ENCODE measurements at places on chromosomes 6 and 20. TPM values are rescaled to one million over a fixed set of nuclear protein-coding genes. Genes with fewer than 3 reads are reported as not detected.

GRCh38 chr6:24537771-24538385 lies 43.1 kb downstream of the ALDH5A1 start:
- peaks cover 17% of the 10 kb centered on the region for H3K4me1 ChIP-seq
- no peaks in the 10 kb centered on the region for H3K36me3 ChIP-seq
- H3K27ac ChIP-seq = peak overlapping the region; percentile 35

- H3K36me3 ChIP-seq = no peaks in the 10 kb centered on the region
- DNase-seq = peak; percentile 10
- no peak overlapping the region for H3K27ac ChIP-seq
- no peaks in the 10 kb centered on the region for H3K27me3 ChIP-seq
- no peak overlapping the region for H3K4me3 ChIP-seq
- H3K4me1 ChIP-seq = no peaks in the 10 kb centered on the region
Measured at GRCh38 chr6:147691446-147691845, 183.0 kb downstream of the SAMD5 start.

GRCh38 chr6:26457264-26457805 lies 420 bp upstream of the BTN2A1 start:
- peak overlapping the region; percentile 78 for H3K4me3 ChIP-seq
- peaks cover 18% of the 10 kb centered on the region for H3K36me3 ChIP-seq
- DNase-seq = no peak
- peak overlapping the region; percentile 7 for H3K27ac ChIP-seq
- H3K27me3 ChIP-seq = no peaks in the 10 kb centered on the region

DNA sequence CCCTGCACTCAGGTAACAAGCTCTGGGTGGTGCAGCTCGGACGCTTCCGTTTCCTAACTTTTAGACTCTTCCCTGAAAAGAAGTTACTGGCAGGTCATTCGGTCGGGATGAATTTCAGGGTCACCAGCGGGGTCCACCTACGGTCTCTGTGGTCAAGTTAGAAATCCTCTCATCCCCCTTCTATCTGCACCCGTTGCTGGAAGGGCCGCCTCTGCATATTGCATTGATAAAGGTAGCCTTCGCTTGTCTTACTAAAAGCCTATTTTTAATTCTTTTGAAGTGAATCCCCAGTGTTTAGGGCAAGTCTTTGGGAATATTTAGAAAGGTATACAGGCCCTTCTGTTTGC lies 47.3 kb downstream of the LRRN4 start:
- DNase-seq = no peak
- H3K27me3 ChIP-seq = no peaks in the 10 kb centered on the region
- peaks cover 14% of the 10 kb centered on the region for H3K36me3 ChIP-seq
- peaks cover 23% of the 10 kb centered on the region for H3K4me1 ChIP-seq
- peak overlapping the region; percentile 96 for H3K4me3 ChIP-seq
- H3K27ac ChIP-seq = peak overlapping the region; percentile 43

GRCh38 chr6:18349386-18349785 lies 37.8 kb upstream of the RNF144B start:
- no peak overlapping the region for H3K27ac ChIP-seq
- no peak for DNase-seq
- H3K4me1 ChIP-seq = peaks cover 23% of the 10 kb centered on the region
- H3K27me3 ChIP-seq = no peaks in the 10 kb centered on the region
- no peaks in the 10 kb centered on the region for H3K36me3 ChIP-seq
- H3K4me3 ChIP-seq = no peak overlapping the region

GRCh38 chr20:24499472-24499871 lies 30.0 kb downstream of the SYNDIG1 start:
- H3K4me3 ChIP-seq = no peak overlapping the region
- no peak for DNase-seq
- peaks cover 92% of the 10 kb centered on the region for H3K27me3 ChIP-seq
- H3K27ac ChIP-seq = no peak overlapping the region

Gene SKIC2
- 81.9 TPM for total RNA-seq

Data from PC-3 (cell line).